ENCODE measurements at places on chromosomes 7 and 10.

GRCh38 chr7:44189286-44189992, at the start of gene GCK:
Gene GCK, minus strand, starts transcription at chr7:44189439. Its CDS starts 486 bp downstream, at chr7:44188953.
- DNase-seq, result no peak

DNA sequence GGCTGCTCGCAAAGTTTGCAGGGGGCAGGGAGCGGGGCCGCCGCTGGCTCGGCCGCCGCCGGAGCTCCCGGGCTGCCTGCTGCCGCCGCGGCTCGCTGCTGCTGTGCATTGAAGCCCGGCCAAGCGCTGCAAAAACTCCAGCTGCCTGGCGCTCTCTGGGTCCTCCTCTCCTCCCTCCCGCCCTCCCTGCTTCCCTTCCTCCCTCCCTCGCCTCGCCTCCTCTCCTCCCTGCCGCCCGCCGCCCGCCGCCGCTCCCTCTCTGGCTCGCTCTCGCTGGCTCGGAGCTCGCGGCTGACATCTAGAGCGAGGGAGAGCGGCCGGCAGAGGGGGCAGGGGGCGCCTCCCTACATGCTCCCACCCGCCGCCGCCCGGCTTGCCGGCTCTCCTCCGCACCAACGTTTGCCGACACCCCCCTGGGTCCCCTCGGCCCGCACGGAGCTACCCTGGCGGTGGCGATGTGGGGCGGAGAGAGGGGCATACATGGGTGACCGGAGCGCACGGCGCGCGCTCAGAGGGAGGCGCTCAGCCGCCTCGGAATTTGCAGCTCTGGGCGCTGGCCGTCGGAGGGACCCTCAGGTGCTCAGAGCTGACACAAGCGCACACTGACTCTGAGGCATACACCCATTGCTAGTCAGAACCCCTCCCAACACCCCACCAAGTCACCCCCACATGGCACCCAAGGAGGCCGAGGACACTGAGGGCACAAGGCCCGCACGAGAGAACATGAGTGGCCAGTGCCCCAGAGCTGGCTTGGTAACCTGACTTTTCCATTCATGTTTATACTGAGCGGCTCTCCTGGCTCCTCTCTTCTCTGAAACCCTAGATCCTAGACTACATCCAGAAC, 1.2 kb upstream of the PLXNA4 start:
- DNase-seq, result peak; percentile 79

DNA sequence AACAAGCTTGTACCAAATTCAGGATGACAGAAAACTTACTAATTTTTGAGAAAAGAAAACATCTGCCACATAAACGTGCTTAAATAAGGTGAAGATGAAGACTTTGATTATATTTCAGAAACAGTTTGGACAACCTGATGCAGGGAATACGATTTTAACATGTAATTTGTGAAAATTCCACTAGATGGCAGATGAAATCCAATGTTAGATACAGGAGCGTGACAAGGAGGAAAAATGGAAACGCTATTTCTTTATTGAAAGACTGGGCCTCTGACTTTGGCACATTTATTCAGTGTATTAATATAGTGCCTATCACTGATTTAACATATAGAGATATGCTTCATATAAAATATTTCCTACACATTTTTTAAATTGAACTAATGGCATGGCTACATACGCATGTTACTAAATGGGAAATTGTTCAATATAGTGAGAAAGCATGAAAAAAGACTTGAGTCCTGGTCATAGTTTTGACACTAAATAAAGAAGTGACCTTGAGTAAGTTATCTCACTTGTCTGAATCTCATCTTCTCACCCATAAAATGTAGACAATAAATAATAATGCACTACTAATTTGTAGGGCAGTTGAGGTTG, 60.7 kb downstream of the CD36 start:
- DNase-seq, result no peak

DNA sequence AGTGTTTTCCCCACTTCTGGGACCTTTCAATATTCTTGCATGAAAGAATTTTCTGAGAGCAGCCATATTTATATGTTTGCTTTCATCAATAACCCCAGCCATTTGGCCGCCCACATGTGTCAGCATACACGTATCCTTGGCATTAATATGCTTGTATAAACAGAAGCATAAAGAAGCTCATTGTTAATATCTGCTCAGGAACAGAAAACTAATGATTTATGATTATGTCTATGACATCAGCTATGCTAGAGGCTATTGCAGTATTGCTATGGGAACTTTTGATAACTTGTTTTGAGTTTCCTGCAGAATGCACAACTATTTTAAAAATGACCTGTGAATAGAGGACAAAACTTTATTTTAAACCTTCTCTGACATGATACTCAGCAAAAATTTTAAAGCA, 300.9 kb upstream of the MTPN start:
- no peak for DNase-seq

GRCh38 chr10:78261291-78261690, 227.6 kb downstream of the RPS24 start:
- no peak for DNase-seq
